ENCODE measurements at places on chromosomes 5 and 9.

- no peak for DNase-seq
Observed at GRCh38 chr9:34574571-34574970, 15.0 kb downstream of the CNTFR start.

DNA sequence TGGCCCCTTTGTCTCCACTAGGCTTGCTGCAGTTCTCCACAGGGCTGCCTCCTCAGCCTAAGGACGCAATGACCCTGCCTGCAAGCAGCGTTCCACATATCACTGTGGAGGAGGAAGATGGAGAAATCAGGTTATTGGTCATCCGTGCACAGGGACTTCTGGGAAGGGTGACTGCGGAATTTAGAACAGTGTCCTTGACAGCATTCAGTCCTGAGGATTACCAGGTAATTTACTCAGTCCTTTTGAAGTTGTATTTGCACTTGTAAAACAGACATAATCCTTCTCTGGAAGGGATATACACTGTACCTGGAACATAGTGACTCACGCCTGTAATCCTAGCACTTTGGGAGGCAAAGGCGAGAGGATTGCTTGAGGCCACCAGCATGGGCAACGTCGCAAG, 116.6 kb downstream of the ADGRV1 start:
- DNase-seq: no peak

GRCh38 chr5:147143215-147143614, 91.6 kb upstream of the STK32A start:
- no peak for DNase-seq

DNA sequence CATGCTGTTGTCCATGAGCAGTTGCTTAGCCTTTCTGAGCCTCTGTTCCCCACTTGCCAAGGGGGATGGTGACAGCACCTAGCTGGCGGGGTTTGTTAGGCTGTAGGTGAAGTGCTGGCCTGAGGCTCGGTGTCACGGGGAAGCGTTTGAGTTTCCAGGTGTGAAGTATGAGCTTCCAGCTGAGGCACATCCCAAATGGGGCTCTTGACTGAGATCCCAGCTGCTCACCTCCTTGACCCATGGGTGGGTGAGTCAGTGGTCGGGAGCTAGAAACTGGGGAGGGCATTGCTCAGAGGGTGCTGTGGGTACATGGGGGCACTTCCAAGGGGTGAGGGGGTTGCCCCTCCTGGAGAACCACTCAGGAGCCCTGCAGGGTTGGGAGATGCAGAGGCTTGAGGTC, 26.4 kb upstream of the RNF130 start:
- DNase-seq: no peak

GRCh38 chr5:124157320-124157719, 589.1 kb downstream of the ZNF608 start:
- peak; percentile 14 for DNase-seq

- DNase-seq: no peak
Observed at GRCh38 chr9:125931211-125931610, 184.0 kb downstream of the PBX3 start.

DNA sequence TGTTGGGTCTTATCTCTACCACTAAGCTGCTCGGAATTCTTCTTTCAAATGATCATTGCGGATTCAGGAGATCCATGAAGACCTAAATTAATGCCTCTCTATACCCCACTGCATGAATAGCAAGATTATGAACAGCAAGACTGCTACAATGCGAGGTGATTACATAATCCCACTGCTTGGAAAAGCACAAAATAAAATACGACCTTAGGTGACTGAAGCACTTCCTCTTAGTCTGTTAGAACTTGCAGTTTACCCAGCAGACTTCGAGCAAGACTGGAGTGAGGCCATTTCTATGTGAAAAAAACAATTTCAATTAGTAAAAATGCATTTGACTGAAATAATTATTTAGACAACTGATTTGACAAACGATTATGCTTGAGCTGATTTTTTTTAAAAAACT, 59.8 kb downstream of the SH3RF2 start:
- DNase-seq: no peak

- DNase-seq: peak; percentile 92
Observed at GRCh38 chr5:1246711-1247431, 21.7 kb downstream of the SLC6A18 start.

- no peak for DNase-seq
Observed at GRCh38 chr5:171450423-171451331, 31.2 kb downstream of the FGF18 start.

DNA sequence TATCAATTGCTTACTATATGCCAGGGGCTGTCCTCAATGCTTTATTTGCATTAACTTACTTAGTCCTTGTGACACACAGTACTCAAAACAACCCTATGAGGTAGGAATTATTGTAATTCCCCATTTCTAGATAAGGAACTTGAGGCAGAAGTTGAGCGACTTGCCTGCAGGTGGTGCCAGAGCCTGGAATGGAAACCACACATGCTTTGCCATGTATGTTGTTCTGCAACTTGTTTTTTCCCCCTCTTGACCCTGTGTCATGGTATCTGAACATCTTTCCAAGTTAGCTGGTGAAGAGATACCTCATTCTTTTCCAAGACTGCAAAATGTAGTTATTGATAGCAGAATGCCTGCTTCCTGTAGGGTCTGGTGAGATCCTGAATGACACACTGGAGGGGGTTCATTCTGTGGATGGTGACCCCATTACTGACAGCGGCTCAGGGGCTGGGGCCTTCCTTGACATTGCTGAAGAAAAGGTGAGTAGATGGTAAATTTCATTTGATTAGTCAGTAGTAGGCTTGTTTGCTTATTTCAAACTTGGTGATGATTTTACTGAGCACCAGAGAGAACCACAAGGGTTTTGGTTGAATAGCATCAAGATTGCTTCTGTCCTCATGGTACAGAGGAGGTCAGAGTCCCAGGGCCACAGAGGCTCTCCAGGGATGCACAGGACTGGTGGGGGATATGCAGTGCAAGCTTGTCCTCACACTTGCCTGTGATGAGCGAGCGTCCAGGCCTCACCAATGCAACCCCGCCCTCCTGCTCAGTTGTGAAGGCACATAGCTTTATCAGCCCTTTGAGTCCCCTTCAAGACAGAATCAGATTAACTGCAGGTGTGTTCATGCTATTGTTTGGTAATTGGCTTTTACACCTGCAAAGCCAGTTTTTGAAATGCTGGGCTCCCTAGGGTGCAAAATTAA, 57.0 kb downstream of the COL15A1 start:
- no peak for DNase-seq

DNA sequence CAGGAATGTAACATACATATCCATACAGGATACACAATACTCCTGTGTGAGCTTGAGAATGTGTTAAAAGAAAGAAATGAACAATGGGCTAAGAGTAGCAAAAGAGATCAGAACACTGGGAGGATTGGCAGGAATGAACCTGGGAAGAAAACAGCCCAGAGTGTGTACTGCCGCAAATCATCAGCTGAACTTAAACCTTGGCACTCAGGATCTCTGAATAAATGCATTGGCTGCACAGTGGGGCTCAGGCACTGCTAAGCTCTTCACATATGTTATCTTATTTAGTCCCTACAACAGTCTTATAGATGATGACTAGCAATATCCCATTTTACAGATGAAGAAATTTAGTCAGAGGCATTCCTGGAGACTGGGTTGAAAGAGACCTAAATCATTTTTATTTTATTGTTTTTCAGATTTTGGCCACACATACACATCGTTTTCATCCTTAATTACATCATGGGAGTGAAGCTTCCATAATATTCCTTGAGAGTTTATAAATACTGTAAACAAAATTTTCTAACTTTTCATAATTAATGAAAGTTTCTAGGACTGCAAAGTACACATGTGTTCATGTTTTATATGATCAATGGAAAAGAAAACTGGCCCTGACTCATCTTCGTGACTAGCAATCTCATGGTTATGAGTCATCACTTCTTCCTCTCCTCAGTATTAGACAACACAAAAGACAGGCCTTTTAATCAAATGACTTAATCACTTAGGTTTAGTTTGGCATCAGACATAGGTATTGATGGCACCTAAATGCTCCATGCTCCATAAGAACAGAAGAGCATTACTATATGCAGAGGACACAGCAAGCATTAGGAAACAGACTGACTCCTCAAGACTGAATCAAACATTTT, 59.2 kb downstream of the CDH18 start:
- no peak for DNase-seq

GRCh38 chr9:76725885-76726284, 38.4 kb upstream of the PCA3 start:
- DNase-seq: no peak

DNA sequence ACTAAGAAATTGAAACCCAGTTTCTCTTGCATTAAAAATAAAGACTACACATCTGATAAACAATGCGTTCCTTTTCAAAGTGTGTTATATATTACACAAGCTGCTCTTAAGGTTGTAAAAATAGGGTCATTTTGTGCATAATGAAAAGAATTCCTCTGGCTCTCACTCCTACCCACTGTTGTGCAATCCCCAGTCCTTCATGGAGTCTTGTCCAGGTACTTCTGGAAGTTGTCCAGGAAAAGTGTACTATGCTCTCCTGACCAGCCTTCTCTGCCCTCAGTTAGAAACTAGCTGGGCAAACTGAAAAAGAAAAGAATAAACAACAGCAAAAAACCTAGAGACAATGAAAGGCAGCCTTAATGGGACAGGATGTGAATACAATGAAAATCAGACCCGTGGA, 345.5 kb upstream of the PAPPA start:
- DNase-seq: no peak

DNA sequence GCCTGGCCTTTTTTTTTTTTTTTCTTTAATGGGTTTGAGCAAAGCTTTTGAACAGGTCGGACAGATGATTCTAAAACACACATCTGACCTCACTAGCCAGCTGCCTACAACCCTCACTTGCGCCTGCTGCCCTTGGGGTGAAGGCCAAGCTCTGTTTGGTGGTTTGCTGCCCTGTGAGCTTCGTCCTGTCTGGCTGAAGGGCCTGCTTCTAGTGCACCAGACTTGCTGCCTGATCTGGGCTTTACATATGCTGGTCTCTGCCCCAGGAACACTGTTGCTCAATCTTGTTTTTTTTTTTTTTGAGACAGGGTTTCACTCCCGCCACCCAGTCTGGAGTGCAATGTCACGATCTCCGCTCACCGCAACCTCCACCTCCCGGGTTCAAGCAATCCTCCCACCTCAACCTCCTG, 16.4 kb upstream of the DOLPP1 start:
- no peak for DNase-seq

- no peak for DNase-seq
Observed at GRCh38 chr5:142551338-142552067, 134.4 kb downstream of the FGF1 start.
